PC-9 (cell line): ENCODE measurements at places on chromosomes 2 and 18. TPM values are rescaled to one million over a fixed set of nuclear protein-coding genes. Genes with fewer than 3 reads are reported as not detected.

Gene ACMSD
- not detected in 2 replicates for total RNA-seq

- no peak for DNase-seq
Measured at GRCh38 chr2:151096235-151096634, 165.4 kb downstream of the RBM43 start.

GRCh38 chr2:38442643-38443541 is 65.8 kb upstream of the ATL2 start:
- peak; percentile 62 for DNase-seq

DNA sequence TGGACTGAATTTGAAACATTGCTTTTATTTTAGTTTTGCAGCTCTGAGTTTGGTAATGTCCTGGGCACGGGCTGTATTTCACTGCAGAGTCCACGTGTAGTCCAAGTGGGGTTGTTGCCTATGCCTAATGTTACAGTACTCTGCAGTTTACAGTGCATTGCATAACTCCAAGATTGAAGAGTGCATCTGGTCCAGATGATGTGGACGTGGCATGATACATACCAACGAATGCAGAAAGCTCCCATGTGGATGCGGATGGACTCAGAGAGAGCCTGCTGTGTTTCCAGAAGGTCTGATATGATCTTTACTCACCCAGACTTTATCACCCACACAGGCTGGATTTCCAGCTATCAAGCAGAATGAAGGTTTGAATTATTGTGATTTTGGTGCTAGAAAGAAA is 44.4 kb upstream of the CCDC68 start:
- DNase-seq = no peak

- DNase-seq = no peak
Measured at GRCh38 chr2:64787698-64788097, 134.0 kb upstream of the SERTAD2 start.
